AG09309 (cell line): ENCODE measurements at places on chromosomes 2 and 18.

GRCh38 chr2:215749092-215749957 is 264.0 kb downstream of the MREG start:
- DNase-seq: no peak

GRCh38 chr18:22609642-22610041 is 191.9 kb upstream of the CTAGE1 start:
- no peak for DNase-seq

GRCh38 chr2:194301946-194302345 is 1355.1 kb upstream of the SLC39A10 start:
- no peak for DNase-seq

DNA sequence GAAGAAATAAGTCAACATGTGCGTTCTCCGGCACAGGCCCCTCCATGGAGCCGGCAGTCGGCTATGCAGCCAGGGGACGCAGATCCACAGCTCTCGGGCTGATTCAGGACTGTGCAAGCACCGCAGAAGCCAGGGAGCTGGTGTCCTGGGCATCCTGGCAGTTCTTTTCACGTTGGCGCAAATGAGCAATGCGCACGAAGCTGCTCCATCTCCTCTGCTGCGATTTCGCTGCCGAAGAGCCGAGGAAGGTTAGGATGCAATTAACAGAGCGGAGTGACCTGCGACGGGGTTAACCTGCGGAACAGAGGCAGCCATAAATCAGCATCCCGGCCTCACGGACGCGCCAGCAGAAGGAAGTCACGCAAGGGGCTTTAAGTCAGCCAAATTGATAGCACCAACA is 107.1 kb upstream of the POU3F3 start:
- no peak for DNase-seq

GRCh38 chr2:236628981-236629605 is 59.5 kb downstream of the ACKR3 start:
- no peak for DNase-seq

DNA sequence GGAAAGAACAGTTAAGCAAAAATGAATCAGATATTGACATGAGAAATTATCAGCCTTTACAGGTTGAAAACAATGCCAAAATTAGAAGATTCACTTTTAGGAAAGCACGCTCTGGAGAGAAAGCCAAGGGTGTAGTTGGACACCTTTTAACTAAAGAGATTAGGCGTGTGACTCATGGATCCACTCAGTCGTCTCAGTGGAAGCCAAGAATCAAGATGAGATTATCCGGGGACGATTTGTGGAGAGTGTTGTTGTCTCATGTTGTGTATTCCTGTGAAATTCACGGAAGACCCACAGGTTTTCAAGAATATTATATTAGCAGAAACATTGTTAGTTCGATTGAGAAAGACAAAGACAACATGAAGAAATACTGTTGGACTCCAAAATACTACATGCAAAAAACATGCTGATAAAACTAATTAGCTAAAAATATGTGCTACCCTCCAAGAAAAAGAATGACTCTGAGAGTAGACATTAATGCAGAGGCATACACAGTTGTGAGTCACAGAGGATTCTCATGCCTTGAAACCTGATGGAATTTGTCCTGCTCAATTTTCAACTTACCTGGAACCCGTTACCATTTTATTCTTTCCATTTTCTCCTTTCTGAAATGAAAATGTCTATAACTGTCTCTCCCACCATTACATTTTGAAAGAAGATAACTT is 192.1 kb upstream of the RND3 start:
- no peak for DNase-seq

DNA sequence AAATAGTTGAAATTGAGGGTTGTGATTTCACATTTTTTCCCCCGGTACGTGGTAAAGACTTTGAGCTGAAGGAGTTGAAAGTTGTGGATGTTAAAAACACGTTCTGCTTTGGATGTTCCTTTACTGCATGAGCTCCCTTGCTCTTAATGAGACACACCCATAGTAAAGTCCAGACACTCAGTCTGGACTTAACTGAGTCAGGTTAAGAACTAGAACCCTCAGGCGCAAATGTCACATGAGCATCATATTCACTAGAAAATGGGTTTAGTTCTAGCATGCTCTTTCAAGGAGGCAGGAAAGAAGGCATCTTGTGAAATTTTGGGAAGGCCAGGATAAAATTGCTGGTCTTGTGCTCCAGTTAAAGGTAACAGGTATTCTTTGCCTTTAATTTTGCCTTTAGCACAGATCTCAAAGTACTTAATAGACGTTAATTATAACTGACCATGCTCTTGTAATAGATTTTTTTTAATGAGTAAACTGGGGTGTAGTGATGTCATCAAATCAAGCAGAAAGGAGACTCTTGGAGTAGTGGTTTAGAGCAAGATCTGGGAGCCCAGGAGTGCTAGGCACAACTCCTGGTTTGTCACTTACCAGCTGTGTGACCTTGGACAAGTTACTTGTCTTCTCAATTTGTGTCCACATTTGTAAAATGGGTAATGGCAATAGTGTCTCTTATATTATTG is 20.6 kb downstream of the ITGA6 start:
- DNase-seq: no peak

- no peak for DNase-seq
These were observed 1358.7 kb upstream of the NRXN1 start for GRCh38 chr2:52390651-52391050.

DNA sequence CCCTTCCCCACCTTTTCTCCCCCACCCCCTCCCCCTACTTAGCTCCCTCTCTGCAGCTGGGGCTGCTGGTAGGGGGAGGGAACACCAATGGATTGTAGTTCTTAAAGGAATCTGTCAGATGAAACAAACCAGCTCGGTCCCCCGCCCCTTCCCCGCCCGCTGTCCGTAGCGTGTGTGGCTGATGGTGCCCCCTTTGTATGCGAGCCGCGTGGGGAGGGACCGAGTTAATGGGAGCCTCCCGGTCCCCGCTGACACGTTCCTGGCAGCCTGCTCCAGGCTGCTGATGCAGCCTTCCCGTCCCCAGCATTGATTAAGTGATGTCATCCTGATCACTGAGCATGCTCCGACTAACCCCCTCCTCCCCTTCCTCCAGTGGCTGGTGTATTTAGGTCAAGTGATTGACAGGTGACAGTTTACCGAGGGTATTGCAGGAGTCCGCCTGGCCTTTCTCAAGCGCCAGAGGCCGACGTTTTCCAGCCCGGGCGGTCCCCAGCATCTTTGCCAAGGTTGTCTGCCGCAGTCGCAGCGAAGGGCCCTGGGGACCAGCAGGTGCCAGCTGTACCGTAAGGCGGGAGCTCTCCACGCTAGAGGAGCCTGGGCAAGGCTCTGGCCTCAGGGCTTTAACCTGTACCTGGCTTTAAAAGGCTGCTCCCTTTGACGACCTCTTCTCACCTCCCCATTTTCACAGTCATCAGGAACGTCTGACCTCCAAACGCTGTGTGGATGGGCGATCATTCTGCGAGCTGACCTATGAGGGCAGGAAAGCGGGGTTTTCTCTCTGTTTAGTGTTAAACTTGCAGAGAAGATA is 1.8 kb downstream of the KIF5C start:
- DNase-seq: no peak
